Keratinocyte (primary cell): ENCODE measurements at places on chromosomes 16 and 17.

- no peak for DNase-seq
Measured at GRCh38 chr17:15501282-15501681, 33.9 kb upstream of the CDRT4 start.

DNA sequence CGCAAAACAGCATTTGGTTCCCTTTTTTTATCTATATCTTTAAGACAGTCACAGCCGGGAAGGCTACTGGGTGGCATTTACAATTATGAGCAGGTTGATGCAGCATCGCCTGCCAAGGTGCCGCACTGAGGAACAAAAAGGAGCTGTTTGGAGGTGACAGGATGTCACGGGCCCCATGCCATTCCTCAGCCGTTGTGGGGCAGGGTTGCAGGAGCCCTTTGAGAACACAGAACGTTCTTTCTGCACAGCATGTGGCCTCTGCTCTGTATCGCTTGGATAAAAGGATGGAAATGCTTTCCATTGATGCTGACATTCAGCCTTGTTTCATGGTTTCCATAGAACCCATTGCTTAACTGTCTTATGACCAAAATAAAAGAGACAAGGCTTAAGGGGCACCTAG is 141.9 kb upstream of the CDH5 start:
- DNase-seq: no peak

GRCh38 chr16:30078744-30079143 is 3.0 kb downstream of the PPP4C start:
- no peak for DNase-seq

- no peak for DNase-seq
Measured at GRCh38 chr16:50509521-50510341, 38.5 kb upstream of the NKD1 start.

- no peak for DNase-seq
Measured at GRCh38 chr17:48004983-48005382, 32.6 kb downstream of the COPZ2 start.

- DNase-seq: no peak
Measured at GRCh38 chr17:2904135-2904534, 107.9 kb downstream of the RAP1GAP2 start.

DNA sequence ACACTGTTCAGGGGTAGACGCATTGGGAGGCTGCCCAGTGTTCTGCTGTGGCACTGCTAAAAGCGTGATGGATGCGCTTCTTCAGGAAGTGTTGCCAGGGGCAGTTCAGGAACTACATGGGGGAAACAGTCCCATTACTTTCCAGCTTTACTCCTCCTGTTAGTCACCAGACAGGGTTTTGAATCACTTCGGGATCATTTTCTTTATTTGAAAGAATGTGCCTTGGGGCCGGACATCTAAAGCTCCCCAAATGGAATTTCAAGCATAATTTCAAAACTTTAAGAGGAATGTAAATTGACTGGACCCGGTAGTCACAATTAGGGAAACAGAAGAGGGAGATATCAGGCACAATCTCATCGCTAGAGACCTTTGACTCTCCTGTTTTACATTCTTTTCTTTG is 1.3 kb upstream of the KRTAP2-1 start:
- no peak for DNase-seq

- no peak for DNase-seq
Measured at GRCh38 chr16:1428511-1428910, 2.4 kb upstream of the PERCC1 start.

GRCh38 chr17:81398176-81398831 is 3.0 kb downstream of the BAHCC1 start:
- no peak for DNase-seq

- DNase-seq: no peak
Measured at GRCh38 chr17:39739885-39740356, 2.2 kb downstream of the GRB7 start.

GRCh38 chr17:4331614-4332013 is 34.9 kb downstream of the UBE2G1 start:
- no peak for DNase-seq

DNA sequence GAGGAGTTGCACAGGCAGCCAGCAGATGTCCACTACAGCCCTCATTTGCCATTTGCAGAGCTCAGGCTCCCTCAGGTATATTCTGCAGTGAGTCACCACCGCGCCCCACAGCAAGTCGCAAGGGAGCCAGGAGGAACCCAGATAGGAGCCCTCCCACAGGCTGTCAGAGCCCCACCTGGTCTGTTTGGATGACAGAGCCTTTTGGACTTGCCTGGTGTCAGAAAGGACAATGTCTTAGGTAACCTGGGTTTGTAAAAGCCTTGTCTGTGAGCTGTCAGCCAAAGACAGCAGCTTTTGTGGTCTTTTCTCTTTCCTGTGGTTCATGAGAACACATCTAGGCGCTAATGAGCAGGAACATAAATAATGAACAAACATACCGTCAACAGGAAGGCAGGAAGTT is 70.9 kb downstream of the GNAO1 start:
- no peak for DNase-seq

- no peak for DNase-seq
Measured at GRCh38 chr16:28859326-28859725, 4.3 kb upstream of the SH2B1 start.

GRCh38 chr16:26295625-26296304 is 604.0 kb downstream of the HS3ST4 start:
- DNase-seq: no peak

GRCh38 chr17:31050948-31051347 is 43.8 kb upstream of the NF1 start:
- DNase-seq: no peak

- DNase-seq: no peak
Measured at GRCh38 chr17:8798846-8799569, at the start of gene MFSD6L. Gene MFSD6L, minus strand, starts transcription at chr17:8799365. Its CDS starts 245 bp downstream, at chr17:8799120.

DNA sequence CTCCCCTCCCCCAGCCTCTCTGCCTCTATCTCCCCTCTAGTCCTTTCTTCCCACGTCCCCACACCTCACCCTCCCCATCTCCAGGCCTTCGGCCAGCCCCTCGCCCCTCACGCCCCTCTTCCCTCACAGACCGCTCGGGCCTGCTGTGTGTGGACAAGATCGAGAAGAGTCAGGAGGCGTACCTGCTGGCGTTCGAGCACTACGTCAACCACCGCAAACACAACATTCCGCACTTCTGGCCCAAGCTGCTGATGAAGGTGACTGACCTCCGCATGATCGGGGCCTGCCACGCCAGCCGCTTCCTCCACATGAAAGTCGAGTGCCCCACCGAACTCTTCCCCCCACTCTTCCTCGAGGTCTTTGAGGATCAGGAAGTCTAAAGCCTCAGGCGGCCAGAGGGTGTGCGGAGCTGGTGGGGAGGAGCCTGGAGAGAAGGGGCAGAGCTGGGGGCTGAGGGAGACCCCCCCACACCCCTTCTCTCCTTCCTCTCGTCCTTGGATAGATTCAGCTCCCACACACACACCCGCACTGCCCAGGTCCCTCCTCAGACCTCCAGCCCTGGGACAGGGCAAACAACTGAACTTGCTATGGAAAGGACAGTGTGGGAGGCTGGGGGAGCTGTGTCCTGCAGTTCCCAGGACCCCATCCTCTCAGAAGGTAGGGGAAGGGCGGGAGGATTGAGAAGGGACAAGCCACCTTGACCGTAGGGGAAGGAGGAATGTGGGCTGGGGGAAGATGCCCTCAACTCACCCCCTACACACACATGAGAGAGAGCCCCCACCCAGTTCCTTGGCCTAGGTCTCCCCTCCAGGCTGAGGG is 11.1 kb downstream of the NR1D1 start:
- DNase-seq: no peak

DNA sequence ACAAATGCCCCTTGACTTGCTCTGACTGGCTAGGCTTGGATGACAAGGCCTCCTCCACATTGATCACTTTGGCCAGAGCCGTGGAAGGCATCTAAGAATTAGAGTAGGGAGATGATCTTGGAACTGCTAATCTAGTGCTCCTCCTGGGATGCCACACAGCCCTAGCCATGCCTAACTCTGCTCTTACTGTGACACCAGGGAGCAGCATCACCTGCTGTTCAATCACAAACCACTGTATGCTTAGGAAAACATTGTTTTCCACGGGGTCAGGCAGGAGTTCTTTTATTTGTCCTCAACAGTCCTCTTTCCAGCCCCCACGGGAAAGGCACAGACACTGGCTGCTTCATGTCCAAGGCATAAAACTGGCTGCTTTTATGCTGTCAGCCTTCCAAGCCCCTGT is 46.3 kb downstream of the C16orf78 start:
- no peak for DNase-seq

DNA sequence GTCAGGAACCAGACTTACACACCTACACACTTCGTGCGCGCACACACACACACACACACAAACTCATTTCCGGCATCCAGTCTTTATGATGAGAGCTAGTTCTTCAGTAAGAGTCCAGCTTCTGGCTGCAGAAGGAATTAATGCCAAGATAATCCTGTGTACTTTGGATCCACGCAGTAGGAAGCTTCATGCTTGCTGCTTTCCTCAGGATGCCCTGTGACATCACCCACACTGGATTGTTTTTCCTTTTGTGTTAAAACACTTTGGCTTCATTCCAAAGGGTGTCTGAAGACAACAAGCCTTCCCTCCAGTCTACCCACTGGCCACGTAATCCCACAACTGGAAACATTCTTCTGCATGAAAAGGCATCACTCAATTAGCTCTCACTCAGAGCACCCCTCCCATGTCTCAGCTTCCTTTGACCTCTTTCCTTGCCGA is 35.4 kb downstream of the KCNJ16 start:
- DNase-seq: no peak

GRCh38 chr16:29821643-29822115 is 1.4 kb downstream of the MVP start:
- DNase-seq: no peak

DNA sequence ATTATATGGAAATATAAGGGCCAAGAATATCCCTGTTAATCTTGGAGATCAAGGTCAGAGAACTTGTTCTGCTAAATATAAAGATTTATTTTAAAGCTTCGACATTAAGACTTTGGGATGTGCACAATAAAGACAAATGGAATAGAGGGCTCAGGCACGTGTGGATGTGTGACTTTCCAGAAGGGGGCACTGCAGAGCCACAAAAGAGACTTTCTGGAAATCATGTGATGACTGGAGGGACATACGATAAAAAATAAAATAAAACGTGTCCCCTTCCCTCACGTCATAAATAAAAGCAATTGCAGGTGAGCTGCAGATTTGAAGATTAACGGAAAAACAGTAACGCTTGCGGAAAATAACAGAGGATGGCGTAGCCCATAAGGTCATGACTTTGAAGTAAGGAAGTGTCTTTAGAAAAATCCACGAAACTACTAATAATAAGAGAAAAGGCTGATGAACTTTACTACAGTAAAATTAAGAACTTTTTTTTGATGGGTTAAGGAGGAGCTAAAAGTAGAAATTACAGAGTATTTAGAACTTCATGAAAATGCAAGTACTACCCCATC is 9.4 kb upstream of the ENGASE start:
- no peak for DNase-seq

DNA sequence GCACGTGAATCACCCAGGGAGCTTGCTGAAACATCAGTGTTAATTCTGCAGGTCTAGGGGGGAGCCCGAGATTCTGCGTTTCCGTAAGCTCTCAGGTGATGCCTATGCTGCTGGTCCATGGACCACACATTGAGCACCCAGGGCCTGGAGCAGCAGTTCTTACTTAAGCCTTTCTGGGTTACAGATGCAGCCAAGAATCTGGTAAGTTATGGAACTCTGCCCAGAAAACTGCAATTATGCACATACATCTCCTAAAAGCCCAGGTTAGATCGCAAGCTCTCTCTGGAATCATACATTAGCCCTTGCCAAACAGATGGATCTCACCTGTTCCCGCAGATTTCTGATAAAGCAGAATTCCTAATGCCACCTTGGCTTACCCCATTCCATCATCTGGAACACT is 265.9 kb upstream of the SALL1 start:
- DNase-seq: no peak

- no peak for DNase-seq
Measured at GRCh38 chr17:33574942-33575445, 281.9 kb upstream of the ASIC2 start.

DNA sequence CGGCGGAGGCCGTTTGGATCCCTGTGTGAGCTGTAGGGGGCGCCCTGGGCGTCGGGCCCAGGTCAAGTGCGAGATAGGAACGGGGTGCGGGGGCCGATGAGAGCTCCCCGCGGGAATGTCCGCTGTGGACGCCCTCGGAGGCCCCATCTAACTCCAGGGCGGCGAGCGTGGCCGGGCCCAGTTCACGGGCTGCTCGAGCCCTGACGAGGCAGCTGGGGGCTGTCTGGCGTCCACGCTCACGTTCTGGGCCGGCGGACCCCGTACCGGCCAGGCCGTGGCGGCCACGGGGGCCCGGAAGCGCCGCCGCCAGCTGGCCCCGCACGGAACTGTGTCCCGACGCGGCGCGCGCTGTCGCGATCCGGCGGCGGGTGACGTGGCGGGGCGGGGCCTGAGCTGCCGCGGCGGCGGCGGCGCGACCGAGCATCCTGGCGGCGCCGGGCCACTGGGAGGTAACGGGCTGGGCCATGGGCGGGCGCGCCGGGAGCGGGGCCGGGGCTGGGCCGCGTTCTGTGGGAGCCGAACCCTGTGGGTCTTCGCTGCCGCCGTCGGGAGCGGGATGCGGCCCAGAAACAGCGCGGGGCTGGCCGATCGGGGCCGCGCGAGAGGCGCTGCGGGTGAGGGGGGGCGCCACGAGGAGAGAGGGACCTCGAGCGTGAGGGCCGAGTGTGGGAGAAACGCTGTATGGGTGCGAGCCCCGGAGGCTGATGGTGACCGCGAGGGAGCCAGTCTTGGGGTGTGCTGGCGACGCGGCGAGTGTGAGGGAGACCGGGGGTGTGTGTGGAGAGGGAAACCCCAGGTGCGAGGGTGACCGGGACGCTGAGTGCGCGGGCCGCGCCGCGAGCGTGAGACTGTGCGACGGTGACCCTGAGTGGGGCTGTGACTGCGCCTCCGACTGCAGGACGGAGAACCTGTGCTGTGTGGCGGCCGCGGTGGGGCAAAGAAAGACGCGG is at the start of gene SLC7A6:
SLC7A6 (plus strand) TSS at position 399 of the 950 bp plus-strand sequence. CDS start 10,201 bp downstream, outside the sequence.
- DNase-seq: no peak

DNA sequence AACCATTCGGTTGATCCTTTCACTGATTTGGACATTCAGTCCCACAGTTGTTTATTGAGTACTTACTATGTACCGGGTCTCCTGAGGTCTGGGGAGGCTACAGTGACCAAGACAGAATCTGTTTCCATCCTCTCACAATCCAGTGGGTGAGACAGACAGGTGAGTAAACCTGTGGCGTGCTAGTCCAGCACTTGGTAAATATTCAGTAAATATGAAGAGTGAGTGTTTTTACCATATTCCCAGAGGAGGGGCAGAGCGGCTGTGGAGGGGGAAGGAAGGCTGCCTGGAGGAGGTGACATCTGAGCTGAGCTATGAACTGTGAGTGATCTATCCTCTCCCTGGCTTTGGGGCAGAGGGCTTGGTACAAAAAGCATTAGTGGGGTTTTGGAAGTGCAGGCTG is 31.4 kb downstream of the CCR7 start:
- DNase-seq: no peak
